ENCODE measurements at places on chromosomes 1 and 21.

GRCh38 chr1:245704765-245705164 is 550.0 kb downstream of the KIF26B start:
- no peak for DNase-seq

DNA sequence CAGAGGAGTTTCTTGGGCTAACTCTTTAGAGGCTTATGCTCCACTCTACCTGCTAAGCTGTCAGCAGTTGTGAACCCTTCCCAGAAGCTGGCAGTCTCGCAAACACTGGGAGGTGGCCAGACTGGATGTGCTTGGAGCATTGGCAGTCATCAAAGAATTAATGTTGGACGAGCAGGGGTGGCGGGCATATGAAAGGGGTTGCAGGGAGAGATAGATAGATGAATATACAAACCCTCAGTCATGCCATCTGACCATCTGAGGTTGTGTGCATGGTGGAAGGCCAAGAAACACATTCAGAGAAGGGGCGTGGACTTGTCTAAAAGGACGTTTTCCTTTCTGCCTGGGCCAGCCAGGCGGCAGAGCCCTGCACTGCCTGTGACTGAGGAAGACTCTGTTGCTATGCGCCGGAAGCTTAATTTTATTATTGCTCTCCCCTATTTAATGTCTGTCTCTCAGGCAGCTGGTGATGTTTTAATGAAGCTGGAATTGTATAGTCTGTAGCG is 164.4 kb downstream of the PBX1 start:
- no peak for DNase-seq

DNA sequence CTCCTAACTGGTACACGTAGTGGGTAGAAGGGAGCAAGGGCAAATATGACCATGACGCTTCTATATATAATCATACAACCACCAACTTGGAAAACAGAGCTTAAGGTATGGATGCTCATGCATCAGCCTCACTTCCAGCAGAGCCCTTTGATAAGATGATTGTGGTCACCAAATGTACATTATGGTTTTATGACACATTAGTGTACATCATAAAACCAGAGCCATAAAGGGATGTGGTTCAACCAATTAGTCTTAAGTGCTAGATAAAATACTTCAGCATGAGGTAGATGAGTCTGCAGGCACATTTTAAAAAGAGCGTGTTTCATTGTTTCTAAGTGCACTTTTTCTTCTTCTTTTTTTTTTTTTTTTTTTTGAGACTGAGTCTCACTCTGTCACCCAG is 43.7 kb downstream of the NIBAN1 start:
- no peak for DNase-seq

GRCh38 chr1:156387870-156388173 is 18.8 kb downstream of the RHBG start:
- DNase-seq = no peak

DNA sequence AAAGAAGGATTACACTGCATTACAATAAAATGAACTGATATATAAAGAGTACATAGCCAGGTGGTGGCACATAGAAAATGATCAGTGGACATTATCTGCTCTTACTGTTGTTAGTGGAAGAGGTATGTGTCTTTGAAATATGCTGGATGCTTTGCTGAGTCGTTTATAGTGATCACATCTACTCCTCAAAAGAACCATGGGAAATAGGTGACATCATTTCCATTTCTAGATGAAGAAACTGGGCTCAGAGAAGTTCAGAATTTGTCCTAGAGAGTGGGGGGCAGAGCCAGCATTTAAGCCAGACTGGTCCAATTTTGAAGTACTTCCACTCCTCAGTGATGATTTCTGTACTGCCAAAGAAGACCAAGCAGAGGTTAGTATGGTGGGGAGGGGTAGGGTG is 34.0 kb upstream of the BACH1 start:
- DNase-seq = no peak

GRCh38 chr1:211378844-211379243 is 52.2 kb downstream of the TRAF5 start:
- DNase-seq = no peak

- DNase-seq = no peak
Measured at GRCh38 chr1:236734141-236734765, 48.0 kb downstream of the ACTN2 start.

- no peak for DNase-seq
Measured at GRCh38 chr1:203954788-203955552, 93.6 kb downstream of the SNRPE start.

DNA sequence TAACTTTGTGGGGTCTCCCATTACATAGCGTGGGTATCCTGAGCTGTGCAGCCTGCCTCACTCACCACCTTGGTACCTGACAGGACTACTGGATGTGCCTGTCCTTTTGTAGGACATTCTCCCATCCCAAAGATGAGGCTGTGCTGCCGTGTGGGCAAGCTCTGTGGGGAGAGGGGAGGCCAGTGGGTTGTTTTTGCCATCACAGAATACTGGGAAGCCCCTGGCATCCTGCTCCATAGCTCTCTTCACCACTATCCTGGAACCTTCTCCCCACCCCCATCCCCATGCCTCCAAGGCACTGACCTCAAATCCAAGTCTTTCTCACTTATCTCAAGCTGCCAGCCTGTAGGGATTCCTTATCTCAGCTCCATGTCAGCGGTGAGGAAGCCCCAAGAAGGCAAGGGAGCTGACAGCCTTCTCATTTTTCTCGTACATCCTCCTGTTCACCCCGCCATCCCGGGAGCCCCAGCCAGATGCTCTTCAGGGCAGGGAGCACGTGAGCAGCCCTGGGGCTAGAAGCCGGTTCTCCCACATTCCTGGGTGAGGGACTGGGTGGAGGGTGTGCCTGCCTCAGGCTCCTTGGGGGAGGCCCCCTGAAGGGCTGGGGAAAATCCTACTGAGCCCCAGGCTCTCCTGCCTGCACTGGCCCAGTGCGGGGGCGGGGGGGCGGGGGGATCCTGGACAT is 2.4 kb upstream of the ELF3 start:
- DNase-seq = no peak

DNA sequence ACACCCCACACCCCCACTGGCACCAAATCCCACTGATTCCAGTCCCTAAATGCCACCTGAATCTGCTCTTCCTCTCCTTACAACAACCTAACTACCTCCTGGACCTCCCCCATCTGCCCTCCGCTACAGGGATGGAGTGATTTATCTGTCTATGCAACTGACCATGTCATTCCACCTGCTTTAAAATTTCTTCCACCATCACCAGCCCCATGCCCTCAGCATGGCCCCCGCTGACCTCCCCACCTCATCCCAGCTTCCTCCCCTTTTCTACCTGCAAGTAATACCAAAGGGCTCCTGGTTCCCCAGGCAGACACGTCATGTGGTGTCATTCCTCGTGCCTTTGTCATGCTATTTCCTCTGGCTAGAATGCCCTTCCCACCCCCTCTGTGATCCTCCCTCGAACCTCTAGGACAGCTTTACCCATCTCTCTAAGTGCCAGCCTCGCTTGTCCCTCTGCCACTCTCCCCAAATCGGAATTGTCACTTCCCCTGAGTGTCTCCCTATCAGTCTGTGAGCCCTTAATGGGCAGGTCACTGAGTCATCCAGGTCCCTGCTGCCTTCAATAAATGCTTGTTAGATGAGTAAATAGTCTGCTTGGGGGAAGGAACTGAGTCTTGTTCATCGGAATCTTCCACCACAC is 3.7 kb downstream of the GJB4 start:
- DNase-seq = no peak

GRCh38 chr1:32992489-32993323 is 28.1 kb upstream of the RNF19B start:
- DNase-seq = peak; percentile 69

DNA sequence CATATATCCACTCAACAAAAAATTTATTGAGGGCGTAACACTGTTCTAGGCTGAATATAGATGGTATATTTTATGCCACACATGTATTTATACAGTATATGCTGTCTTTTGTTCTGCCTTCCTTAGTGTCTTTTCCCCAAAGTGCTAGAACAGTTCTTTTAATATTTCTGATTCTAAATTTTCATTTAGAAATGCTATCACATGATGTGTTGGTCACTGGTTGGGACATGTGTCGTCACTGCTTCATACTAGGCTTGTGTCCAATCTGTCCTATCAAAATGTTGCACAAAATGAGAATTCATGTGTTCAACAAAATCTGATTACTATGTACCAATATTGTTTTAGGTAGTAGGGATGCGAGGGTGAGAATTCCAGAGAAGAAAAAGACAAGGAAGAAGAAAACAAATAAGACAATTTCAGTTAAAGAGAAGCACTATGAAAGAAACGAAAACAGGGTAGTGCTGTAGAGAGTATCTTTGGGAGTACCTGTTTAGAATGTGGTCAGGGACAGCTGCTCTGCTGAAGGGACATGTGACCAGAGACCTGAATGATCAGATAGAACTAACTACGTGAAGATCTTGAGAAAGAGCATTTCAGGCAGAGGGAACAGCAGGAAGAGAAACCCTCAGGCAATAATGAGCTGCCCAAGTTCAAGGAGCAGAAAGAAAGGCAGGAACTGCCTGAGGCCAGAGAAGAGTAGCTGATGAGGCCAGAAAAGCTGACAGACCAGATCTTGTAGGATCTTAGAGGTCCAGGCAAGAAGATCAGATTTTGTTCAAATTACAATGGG is 1.3 kb downstream of the KMO start:
- no peak for DNase-seq

DNA sequence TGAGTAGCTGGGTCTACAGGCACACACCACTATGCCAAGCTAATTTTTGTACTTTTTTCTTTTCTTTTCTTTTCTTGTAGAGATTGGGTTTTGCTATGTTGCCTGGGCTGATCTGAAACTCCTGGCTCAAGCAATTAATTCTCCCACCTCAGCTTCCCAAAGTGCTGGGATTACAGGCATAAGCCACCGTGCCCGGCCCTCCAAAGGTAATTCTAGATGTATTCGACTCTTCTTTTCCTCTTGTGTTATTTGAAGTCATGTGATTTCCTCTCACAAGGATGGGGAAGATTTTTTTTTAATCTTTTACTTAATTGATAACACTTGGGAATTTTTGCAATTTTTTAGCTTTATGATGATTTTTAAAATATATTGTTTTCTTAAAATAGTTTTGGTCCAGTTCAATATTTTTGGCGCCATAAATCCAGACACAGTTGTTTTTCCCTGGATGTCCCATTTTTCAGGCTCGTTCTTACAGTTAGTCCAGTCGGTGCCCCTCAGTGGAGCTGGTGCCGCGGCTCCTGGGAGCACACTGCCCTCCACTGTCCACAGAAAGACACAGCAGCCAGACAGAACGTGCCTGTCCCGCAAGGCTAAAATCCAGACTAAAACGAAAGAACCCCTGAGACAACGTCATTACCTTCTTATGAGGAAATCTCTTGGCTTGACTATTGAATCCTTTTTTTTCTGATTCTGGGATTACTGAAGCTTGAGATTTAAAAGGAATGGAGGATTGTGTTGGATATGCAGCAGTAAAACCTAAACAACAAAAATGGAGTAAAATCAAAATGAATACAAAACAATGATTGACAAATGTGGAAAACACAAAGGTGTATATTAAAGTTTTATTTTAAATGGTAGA is 22.4 kb downstream of the STPG1 start:
- DNase-seq = peak; percentile 13

DNA sequence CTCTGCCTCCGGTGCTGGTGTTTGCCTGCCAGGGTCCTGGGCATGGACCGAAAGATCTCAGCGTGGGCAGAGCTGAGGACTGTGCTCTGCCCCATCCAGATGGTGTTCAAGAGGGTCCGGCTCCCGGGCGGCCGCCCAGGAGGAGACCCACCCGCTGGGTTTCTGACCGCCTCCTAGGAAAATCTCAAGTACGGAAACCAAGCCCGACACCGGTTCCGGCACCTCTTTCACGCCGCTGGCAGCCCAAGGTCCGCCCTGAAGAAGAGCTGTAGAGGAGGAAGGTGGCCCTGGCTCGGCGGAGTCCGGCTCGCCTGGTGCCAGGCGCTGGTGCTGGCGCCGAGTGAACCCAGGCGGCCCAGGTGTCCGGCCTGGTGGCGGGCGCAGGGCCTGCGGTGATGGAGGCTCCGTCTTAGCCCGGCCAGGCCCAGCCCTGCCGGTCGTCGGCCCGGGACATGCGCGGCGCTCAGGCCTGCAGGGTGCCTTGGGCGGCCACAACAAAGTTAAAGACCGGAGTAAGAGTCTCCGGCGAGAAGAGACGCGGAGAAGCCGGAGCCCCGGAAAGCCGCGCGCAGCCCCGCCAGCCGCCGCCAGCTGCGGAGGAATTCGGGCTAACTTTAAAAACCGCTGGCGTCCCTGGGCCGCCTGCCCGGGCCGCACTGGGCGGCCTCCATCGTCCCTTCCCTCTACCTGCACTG is 1.5 kb downstream of the GRIK3 start:
- DNase-seq = no peak

DNA sequence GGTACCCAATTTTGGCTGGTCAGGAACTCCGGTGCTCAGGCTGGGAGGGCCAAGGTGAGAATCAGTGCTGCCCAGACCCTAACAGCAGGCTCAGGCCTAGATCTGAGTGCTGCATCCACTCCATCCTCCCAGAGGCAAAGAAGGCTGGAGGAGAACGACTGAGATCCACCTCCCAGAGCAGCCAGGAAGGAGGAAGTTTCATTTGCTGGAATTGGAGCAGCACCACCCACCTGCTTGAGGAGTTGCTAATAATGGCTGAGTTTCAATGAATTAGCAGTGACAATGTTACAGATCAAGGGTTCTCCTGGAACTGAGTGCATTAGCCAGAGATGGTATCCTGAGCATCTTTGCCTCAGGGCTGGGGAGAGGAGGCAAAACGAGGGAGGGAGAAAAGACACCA is 46.7 kb upstream of the KLHDC7A start:
- DNase-seq = no peak

- DNase-seq = no peak
Measured at GRCh38 chr1:203690730-203691129, 64.1 kb downstream of the ATP2B4 start.

- DNase-seq = no peak
Measured at GRCh38 chr1:10495952-10496351, 21.2 kb downstream of the PEX14 start.

DNA sequence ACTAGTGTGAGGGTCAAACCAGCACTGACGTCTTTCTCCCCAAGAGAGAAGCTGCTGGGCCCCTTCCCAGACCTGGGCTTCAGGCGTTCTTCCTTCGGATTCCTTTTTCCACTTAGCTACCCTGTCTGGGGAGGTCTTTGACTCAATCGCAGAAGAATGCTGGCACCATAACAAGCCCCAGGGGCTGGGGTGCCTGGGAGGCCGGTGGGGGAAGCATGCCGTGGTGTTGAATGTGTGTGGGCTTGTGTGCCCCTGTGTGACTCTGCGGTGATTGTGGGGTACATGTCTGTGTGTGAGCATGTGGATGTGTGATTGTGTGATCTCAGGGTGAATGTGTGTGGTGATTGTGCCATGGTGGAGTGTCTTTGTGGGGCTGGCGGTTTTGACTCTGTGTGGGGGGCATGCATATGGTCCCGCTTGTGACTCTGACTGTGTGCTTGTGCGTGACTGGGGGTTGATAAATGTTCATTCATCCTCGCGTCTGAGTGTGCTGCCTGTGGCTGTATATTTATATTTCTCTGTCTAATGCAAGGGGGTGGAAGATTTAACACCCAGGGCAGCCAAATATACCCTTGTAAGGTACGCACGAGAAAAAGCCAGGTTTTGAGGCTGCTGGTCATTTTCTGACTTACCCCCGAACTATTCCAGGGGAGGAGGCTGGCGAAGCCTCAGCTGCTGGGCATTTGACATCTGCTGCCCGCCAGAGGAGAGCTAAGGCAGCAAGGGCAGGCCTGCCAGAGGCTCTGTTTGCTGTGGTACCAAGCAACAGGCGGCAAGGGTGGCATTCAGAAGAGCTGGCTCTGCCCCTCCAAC is 1.1 kb upstream of the SYNC start:
- DNase-seq = no peak

GRCh38 chr21:33578214-33578613 is 10.3 kb downstream of the DONSON start:
- DNase-seq = no peak

GRCh38 chr1:91798241-91798648 is 87.7 kb downstream of the TGFBR3 start:
- DNase-seq = no peak

- no peak for DNase-seq
Measured at GRCh38 chr1:242178924-242179708, 180.2 kb upstream of the MAP1LC3C start.

GRCh38 chr1:115713906-115714305 is 54.6 kb downstream of the CASQ2 start:
- DNase-seq = no peak
